HCT116 (cell line): ENCODE measurements at places on chromosomes 6 and 20.

DNA sequence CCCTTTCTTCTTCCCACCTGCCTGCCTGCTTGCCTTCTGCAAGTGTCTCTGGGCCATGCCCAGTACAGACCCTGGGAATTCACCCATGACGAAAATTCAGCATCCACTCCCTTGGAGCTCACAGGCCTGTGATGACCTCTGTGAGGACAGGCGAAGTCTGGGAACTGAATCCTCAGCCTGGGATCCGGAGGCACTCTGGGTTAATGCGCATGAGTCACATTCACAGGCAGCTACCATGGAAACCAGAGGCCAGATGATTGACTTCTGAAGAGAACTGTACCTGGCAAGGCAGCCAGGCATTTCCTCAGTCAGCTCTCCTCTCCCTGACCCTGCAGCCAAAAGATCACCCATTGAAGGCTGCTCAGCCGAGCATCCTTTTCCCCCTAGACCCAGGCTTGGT is 41.0 kb downstream of the SLC9A8 start:
- no peak for DNase-seq

- DNase-seq = no peak
These were observed 20.9 kb downstream of the DEF6 start for GRCh38 chr6:35318196-35319171.

DNA sequence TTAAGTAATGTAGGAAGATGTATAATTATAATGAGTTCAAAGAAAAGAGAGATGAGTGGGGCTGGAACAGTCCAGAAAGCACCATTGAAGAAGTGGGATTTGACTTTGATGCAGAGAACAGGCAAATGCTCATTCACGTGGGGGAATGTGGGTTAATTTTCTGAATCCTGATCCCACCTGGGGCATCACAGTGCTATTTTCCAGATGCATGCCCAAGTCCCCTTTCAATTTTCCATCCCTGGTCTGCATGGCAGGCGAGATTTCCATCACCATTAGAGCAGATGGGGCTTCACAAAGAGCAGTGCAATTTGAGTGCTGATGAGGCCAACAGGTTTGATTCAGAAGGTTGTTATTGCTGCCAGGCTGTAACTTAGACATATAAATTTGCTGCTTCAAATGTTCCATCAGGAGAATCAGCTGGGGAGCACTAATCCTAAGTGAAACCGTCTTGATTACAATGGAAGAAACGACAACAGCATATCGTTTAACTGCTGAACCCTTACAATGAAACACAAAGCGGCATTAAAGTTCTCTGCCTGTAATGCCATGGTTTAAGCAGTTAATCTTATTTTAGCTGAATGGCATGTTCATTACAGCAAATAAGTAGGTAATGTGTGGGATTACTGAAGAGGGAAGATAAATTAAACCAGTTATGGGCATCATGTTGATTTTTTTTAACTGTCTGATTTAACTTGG is 45.2 kb downstream of the OSTM1 start:
- no peak for DNase-seq

DNA sequence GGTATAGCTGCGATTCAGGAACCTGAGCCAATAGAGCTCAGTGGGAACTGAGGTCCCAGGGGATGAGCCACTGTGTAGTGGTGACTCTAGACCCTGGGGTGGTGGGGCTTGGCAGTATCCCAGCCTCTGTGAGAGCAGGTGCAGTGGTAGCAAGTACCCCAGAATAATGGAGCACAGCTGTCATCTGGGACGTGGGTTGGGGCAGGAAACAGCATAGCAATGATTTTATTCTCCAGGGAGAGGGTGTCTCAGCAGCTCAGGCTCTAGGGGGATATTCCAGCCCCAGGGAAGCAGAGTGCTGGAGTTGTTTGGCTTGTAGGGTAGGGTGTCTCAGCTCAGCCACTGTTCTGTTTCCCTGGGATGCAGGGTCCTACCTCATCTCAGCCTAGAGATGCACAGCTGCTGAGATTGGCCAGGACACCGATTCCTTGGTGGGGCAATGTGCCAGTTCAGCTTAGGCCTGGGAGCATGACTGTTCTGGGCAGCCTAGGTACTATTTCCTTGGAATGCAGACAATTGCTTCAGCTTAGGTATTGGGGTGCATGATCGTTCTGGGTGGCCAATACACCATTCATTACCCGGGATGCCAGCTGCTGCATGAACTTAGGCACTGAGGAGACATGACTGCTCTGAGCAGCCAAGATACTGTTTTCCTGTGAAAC is 34.0 kb upstream of the NUP153 start:
- DNase-seq = no peak

DNA sequence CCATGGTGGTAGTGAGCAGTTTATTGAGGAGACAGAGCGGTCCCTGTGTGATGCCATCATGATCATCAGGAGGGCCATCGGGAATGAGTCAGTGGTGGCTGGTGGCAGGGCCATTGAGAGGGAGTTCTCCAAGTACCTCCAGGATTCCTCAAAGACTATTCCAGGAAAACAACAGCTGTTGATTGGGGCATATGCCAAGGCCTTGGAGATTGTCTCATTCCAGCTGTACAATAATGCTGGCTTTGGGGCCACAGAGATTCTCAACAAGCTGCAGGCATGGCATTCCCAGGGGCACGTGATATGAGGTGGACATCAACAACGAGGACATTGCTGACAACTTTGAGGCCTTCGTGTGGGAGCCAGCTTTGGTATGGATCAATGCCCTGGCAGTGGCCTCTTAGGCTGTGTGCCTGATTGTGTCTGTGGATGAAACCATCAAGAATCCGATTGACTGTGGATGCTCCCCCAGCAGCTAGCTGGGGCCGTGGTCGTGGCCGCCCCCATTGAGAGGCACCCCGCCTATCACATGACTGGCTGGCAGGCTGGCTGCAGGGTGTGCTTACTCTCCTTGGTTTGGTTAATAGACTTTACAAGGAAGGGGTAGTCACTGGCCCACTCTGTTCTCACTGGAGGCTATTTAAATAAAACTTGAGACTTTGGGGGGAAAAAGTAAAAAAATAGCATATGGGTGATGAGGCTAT is 16.7 kb downstream of the RAET1E start:
- DNase-seq = no peak

DNA sequence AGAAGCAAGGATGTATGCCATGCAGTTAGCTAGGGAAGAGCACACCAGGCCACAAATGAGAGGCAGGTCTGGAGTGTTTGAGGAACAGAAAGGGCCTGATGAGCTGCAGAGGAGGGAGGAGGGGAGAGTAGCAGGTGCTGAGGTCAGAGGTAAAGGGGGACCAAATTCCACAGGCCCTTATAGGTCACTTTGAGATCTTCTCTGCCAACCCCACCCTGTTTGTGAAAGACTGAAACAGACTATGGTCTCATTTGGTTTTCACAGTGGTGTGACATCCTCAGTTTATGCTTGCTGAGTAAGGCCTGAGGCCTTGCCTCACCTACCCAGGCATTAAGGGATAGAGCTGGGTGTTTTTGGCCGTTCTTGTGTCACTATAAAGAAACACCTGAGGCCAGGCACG is 187.7 kb upstream of the MYLIP start:
- DNase-seq = no peak

GRCh38 chr6:76035713-76036112 is 36.7 kb downstream of the IMPG1 start:
- no peak for DNase-seq

DNA sequence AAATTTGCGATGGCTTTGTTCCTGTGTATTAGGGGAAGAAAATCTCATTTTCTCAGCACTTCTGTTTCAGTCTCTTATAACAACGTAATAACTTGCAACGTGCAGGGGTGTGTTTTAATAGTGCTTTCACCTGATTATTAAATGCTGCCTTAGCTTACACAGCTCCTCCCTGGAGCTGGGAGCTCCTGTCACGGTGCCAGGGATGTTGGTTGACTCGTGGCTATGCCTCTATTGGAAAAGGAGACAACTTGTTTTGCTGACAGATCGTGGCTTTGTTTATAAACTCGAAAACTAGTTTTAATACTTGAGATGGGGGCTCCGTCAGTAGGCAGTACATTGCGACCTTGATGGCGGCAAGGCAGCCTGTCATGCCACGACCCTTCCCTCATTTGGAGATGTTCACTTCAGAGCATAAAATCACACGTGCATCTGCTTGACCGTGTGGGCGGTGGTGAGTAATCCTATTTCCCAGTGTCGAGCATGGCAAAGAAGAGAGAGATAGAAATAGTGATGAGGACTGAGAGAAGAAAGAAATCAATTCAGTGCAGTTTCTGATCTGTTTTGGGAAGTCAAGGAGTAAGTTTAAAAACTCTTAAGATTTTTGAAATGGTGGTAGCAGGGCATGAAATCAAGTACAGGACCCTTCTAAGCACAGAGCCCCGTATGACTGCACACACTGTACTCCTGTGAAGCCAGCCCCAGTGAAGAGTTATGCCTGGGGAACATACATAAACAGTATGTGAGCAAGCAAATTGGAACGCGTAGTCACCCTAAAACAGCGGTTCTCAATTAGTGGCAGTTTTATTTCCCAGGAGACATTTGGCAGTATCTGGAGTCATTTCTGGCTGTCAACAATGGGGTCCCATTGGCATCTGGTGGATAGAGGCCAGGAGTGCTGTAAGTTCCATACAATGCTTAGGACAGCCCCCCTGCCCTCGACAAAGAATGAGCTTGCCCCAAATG is 147.2 kb downstream of the DOK5 start:
- DNase-seq = no peak

- no peak for DNase-seq
These were observed 31.9 kb upstream of the MRGBP start for GRCh38 chr20:62764156-62764935.

DNA sequence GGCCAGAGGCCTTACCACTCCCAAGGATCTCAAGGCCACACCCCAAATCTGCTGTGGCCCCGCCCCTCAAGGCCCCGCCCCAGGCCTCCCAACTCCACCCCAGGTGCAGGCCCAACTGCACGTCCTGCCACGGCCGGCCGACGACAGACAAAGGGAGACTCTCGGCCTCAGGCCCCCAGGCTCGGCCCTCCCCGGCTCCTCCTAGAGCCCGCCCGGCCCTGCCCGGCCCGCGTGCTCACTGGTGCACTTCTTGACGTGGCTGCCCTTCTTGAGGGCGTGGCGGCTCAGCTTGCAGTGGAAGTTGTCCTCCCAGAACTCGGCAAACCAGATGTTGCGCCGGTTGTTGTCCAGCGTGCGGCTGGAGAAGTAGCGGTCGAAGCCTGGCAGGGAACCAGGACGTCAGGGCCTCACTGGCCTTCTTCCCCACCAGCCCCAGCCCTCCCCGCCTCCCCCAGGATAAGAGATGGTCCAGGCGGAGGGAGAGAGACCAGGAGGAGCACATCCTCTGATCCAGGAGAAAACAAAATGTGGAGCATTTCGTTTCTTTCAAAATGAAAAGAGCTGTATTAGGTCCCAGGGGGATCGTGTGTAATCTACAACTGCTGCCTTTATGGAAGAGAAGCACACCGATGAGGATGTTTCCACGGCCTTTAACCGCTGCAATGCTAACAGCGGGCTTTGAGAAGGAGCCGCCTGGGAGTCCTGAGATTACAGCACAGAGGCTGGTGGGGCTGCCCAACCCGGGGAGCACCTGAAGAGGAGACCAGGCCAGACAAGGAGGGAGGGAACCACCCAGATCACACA is 89.4 kb downstream of the GRM4 start:
- DNase-seq = peak; percentile 68

GRCh38 chr6:80098392-80098791 is 8.1 kb upstream of the BCKDHB start:
- DNase-seq = no peak

DNA sequence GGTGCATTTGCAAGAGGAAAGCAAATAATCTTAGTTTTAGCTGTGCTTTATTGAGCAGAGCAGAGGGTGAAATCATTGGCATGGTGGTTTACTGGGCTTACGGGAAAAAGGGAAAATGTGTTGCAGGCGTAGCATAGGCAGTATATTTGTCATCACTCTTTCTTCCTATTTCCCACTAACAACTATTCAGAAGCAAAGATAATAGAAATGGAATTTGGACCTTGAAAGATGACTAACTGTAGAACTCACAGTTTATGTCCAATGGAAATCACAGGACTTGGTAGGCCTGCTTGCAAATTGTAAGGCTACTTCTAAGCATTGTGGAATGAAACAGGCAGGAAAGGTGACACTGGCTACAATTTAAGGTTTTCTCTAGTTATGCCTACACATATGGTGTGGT is 611.9 kb upstream of the MAN1A1 start:
- no peak for DNase-seq

- DNase-seq = no peak
These were observed 115.2 kb downstream of the UTRN start for GRCh38 chr6:144400321-144400720.

DNA sequence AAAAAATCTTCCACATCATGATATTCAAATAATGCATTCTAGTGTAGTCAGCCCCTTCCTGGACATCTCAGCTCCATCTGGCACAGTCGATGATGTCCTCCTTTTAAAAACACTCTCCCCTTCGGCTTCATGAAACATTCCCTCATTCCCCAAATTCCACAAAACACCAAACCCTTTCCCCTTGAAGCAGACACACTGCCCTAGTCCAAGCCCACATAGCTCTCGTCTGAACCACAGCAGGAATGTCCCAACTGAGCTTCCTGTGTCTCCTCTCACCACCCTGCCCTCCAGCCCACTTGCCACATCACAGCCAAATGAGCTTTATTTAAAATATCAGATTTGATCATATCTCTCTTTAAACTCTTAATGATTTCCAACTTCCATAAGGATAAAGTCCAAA is 106.4 kb upstream of the CARMIL1 start:
- no peak for DNase-seq

GRCh38 chr6:162438980-162439379 is 288.6 kb downstream of the PRKN start:
- no peak for DNase-seq

GRCh38 chr20:5024103-5024502 is 22.8 kb upstream of the SLC23A2 start:
- DNase-seq = no peak

- DNase-seq = no peak
These were observed 89.9 kb downstream of the CD83 start for GRCh38 chr6:14207448-14207847.

- no peak for DNase-seq
These were observed 2.7 kb upstream of the MCCD1 start for GRCh38 chr6:31525932-31526591.

DNA sequence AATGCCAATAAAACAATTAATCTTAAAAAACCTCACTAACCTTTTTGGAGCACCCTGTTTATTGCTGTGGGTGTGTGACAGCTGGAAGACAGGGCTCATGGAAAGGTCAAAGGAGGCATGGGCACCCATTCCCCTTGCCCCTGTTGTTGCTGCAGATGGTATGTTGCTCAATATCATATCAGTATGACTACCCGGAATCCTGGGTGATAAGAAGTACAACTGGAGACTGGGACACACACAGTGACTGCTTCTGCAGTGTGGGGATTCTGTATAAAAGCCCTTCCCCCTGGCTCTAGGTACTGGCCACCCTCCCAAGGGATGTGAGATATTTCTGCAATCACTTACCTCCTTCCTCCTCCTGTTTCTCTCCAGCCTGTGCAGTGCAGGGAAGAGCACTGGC is 47.3 kb upstream of the IL20RA start:
- no peak for DNase-seq

- DNase-seq = no peak
These were observed 22.5 kb downstream of the KLHL32 start for GRCh38 chr6:96947055-96947454.

GRCh38 chr6:26033941-26034354 is 53.3 kb upstream of the HFE start:
- DNase-seq = no peak

- DNase-seq = no peak
These were observed 13.2 kb downstream of the FAM229B start for GRCh38 chr6:112100561-112100960.

GRCh38 chr20:48711696-48712464 is 115.9 kb downstream of the PREX1 start:
- no peak for DNase-seq

GRCh38 chr6:41638935-41639808 is 904 bp downstream of the MDFI start:
- DNase-seq = no peak
